ENCODE measurements at places on chromosomes 13 and 19.

- no peak for DNase-seq
Observed at GRCh38 chr19:17074634-17075034, 618 bp downstream of the HAUS8 start.

- DNase-seq, result no peak
Observed at GRCh38 chr13:79646880-79647279, 165.9 kb downstream of the NDFIP2 start.

DNA sequence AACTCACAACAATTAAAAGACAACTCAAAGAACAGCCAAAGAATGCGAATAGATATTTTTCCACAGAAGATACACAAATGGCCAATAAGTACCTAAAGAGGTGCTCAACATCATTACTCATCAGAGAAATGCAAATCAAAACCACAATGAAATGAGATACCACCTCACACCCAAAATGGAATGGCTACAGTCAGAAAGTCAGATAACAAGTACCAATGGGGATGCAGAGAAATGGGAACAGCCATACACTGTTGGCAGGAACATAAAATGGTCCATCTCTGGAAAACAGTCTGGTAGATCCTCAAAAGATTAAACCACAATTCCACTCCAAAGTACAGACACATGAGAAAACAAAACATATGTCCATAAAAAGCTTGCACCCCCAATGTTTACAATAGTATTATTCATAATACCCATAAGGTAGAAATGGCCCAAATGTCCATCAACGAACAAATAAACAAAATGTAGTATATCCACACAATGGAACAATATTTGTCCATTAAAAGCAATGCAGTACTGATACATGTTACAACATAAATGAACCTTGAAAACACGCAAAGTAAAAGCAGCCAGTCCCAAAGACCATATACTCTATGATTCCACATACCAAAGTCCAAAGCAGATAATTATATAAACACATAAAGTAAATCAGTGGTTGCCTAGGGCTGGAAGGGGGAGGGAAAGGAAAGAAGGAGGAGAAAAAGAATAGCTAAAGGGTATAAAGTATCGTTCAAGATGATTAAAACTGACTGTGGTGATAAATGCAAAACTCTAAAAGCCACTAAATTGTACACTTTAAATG, 19.6 kb downstream of the USP12 start:
- DNase-seq, result no peak

GRCh38 chr13:113014752-113015745, 46.0 kb downstream of the MCF2L start:
- DNase-seq, result no peak

- no peak for DNase-seq
Observed at GRCh38 chr13:27679396-27679795, 57.7 kb downstream of the POLR1D start.
